ENCODE measurements at places on chromosomes 5 and 9. TPM values are rescaled to one million over a fixed set of nuclear protein-coding genes. Genes with fewer than 3 reads are reported as not detected.

GRCh38 chr5:8828596-8829322 is 717.1 kb downstream of the SEMA5A start:
- no peak for DNase-seq

GRCh38 chr5:171858303-171858702 is 72.7 kb downstream of the SMIM23 start:
- no peak for DNase-seq

DNA sequence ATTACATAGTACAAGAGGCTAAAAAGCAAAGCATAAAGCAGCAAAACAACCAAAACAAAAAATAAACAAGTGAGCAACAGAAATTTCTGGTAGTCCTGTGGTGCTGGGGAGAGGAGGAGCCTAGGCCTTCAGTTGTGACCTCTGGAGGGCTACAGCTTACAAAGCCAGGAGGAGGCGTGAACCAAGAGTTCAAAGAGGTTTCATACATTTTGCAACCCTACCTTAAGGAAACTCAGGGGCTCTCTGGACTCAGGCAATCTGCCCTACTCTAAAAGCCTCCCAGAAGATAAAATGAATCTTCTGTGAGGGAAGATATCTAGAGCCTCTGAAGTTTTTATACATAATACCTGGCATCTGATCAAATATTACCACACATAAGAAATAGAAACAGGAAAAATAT is 187.4 kb downstream of the AGTPBP1 start:
- DNase-seq = no peak

DNA sequence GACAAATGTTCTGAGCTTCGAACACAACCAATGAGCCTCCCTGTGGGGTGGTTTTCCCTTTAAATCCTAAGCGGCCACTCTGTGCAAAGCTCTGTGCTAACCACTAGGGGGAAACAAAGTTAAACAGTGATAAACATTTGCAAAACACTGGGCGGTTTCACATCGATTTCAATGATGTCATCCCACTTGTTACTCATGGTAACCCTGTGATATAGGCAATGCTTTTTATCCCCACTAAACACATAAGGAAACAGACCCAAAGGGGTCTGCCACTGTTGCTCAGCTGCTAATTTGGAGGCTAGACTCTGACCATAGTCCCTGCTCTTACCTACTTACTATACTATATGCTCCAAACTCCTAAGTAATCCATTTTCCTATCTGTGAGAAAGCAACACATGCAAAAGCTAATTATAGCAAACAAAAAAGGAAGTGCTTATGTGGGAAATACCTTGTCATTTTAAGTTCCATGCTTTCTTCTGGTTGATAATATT is 57.3 kb downstream of the PTPN3 start:
- peak; percentile 29 for DNase-seq

- DNase-seq = no peak
These were observed 2.4 kb upstream of the DOCK8 start for GRCh38 chr9:212297-212696.

GRCh38 chr5:17186256-17186655 is 31.2 kb upstream of the BASP1 start:
- DNase-seq = no peak

DNA sequence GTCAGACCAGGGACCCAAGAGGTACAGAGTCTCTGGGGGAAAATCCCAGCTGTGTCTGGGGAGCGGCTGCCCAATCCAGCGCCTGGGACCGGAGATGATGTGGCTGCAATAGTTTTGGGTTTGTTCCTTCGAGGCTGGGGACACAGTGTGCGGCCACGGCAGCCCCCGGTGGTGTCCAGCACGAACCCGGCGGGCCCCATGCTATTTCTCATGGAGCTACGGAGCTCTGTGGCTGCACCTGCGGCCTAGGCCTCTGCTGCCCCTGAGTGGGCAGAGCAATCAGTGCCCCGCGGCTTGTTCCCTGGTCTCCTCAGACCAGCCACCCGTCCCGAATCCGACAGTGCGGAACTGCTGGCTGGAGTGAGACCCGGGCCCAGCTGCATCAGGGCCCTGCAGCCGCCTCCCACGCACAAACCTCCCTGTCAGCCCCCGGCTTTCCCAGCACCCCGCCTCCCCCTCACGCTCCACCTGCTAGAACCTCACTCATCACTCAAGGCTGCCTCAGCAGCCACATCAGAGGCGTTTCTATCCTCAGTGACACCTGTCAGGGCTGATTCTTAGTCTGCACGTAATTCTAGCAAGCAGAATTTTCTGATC is 29.0 kb downstream of the SARDH start:
- DNase-seq = no peak

DNA sequence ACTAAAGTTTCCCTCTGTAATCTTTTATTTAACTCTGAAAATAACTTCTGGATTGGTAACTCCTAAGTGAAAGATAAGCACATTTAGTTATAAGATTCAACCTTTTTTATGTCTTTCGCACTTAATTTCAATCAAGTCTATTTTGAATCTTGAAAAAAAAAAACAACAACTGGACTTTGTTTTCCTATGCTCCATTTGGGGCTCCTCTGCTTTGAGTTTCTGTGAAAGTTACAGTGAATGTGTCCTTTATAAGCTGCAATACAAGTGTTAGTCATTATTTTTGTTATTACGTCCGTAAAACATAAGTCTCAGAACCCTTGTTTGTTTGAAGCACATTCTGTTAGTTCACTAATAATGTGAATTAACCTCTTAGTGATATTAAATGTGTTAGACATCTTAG is 276.8 kb downstream of the ADAMTS6 start:
- no peak for DNase-seq

DNA sequence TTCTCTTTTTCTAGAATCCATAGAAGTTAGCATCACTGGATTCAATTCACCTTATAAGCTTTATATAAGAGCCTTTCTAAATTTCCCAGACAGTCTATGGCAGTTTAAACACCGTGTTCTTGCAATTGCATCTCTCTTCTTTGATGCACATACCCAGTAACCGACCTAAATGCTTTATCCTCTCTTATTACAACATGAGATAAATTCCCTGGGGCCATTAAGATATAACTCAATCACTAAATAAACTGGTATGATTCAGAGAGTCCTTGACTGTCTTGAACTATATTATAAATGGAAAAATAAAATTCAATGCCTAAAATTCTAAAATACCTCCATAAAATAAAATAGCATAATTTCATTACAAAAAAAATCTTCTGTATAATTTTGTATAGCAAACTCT is 98.1 kb downstream of the DIRAS2 start:
- DNase-seq = no peak

DNA sequence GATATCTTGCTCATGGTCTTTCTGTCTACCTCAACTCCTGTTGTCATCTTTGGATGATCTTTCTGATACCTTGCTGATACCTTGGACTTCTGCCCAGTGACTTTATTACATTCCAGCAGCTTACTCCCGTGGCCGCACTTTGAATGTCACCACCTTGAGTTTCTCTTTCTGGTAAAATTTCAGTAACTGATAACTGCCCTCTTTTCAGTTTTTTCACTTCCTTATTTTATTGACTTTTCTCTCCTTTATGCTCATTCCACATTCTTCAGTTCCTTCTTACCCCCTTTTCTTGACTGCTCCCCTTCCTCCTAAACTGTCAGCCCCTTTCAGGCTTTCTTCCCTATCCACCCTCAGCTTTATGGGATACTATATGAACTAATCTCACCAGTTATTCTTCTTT is 7.0 kb upstream of the FBXO4 start:
- no peak for DNase-seq

DNA sequence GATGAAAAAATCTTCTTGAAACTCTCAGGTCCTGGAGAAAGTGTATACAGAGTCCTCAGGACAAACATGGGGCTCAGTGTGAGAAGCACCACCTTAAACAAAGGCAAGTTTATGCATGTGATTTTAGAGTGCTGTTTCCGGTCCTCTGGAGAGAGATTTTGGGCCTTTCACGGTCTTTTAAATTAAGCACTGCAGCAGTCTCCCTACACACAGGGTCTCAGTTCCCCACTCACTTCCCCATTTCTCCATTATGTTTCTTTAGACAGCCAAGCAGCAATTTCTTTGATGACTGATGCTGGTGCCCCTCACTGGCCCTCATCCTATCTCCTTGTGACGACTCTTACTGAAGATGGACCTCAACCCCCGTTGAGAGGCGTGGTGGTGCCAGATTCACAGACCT is 220.2 kb upstream of the CLINT1 start:
- DNase-seq = no peak

DNA sequence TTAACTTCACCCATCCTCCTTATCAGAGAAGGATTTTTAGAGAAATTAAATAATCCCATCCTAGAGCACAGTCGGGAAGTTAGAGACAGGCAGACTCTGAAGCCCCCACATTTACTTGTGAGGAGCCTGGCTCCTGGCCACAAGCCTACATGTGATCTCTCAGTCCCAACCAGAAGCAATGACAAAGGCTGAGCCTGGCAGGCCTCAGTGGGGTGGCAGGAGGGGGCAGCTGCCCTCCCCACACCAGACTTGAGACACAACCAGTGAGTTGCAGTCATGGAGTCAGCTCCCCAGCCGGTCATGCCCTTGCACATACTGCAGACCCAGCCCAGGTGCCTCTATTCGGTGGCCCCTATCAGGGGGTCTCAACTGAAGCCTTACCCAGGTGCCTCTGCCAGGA is 11.0 kb downstream of the NAIF1 start:
- DNase-seq = no peak

DNA sequence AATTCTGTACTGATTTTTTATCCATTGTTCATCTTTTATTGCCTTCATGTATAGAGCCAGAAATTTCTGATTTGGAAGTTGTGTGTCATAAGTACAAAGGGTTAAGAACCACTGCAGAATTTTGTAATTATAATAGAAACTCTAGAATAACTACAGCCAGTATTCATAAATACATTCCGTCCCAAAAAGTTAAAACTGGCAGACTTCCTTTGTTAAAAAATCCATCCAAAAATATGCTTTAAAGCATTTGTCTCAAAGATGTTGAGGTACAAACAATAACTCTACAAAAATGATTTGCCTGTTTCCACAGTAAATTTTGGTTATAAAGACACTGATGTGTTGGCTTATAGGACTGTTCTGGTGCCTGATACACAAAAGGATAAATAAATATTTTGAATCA is 436.6 kb downstream of the DTWD2 start:
- no peak for DNase-seq

- DNase-seq = no peak
These were observed 147.7 kb downstream of the BARX1 start for GRCh38 chr9:93807166-93808074.

DNA sequence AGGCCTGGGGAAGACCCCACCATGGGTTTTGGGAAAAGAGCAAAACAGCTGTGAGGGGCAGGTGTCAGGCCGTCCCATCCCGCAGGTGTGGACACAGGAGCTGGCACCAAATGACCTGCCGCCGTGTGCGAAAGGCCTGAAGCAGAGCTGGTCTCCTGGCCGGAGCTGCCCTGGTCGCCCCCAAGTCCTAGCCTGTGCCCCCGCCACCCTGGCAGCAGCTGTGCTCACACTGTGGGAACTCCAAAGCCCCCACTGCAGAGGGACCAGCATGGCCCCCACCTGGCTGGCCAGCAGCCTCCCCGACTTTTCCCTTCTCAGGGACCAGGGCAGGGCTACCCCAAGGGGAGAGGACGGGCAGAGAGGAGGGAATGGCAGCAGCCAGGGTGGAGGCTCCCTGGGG is 88.4 kb downstream of the KCNT1 start:
- DNase-seq = no peak

DNA sequence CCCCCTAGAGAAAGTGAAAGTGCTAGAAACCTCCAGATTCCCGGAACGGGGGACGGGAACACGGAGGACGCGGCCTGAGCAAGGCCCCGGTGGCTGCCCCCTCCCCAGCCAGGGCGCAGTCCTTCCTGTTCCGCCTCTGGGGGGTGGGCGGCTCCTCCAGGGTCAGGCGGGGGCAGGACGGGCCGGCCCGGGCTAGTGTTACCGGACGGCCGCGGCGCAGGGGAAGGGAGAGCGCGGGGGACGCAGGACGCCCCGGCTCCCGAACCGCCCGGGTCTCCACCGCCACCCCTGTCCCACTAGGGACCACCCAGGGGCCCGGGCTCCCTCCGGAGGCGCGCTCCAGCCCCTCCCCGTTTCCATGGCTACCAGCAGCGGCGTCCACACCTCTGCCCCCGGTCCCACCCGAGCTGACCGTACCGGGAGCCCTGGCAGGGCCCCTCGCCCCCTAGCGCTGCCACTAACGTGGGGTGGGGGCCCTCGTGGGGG is 579 bp downstream of the SLC12A7 start:
- DNase-seq = no peak

DNA sequence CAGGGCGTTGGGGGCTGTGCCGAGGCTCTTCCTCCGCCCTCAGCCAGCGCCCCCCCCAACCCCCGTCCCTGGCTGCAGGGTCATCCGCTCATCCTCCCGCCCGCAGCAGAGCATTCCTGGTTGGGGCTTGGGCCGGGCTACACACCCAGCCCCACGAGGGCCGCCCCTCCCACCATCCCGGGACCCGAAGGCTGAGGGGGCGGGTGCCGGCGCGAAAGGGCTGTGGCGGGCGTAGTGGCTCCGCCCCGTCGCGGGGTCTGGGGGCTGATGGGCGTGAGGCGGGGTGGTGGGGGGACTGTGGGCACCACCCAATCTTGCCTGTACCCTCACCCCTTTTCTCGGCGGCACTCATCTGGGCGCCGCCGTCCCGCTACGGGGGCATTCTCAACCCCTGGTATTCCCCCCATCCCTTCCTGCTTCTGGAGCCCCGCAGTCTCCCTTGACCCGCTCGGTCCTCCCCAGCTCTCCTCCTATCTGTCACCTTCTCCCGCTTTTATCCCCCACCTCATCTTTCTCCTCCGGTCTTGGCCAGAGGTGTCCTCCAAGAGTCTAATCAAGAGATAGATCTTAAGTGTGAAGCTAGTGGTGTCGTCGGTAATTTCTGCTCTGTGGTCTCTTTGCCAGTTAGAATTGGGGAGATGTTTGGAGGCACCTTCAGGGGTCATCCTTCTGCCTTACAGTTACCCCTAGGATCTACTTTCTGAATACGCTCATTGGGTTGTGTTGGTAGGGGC is 1.6 kb downstream of the FER start:
- no peak for DNase-seq

GRCh38 chr5:108521841-108522506 is 140.1 kb upstream of the FBXL17 start:
- peak; percentile 79 for DNase-seq

GRCh38 chr9:104905153-104905901 is 22.6 kb downstream of the ABCA1 start:
- DNase-seq = no peak

Gene RASGEF1C
- 4.4 TPM for total RNA-seq

Gene CCL27
- total RNA-seq = 0.66 TPM

Gene SGCD
- total RNA-seq = 30.6 TPM

Gene INPP5E
- 7.7 TPM for total RNA-seq

Gene PCAT7
- not detected for total RNA-seq

Gene SLC6A19
- 0.06 TPM for total RNA-seq

Gene SGTB
- 13.1 TPM for total RNA-seq

Gene STC2
- total RNA-seq = 2.2 TPM

Gene TNFSF8
- 0.99 TPM for total RNA-seq

Gene CDX1
- total RNA-seq = not detected

Gene ATP10B
- 9.3 TPM for total RNA-seq

Gene JAK2
- 39.7 TPM for total RNA-seq
